ENCODE measurements at places on chromosomes 2 and 18.
A peak's percentile ranks its signal among the peaks of the same experiment; 100 is the strongest.

GRCh38 chr2:173741759-173742158 is 223.4 kb downstream of the SP3 start:
- no peak for DNase-seq

- DNase-seq, result peak; percentile 94
Measured at GRCh38 chr2:43221124-43221762, 5.2 kb downstream of the ZFP36L2 start.

- no peak for DNase-seq
Measured at GRCh38 chr2:43131051-43131889, 95.1 kb downstream of the ZFP36L2 start.

GRCh38 chr2:101830555-101830954 is 133.0 kb downstream of the MAP4K4 start:
- no peak for DNase-seq

DNA sequence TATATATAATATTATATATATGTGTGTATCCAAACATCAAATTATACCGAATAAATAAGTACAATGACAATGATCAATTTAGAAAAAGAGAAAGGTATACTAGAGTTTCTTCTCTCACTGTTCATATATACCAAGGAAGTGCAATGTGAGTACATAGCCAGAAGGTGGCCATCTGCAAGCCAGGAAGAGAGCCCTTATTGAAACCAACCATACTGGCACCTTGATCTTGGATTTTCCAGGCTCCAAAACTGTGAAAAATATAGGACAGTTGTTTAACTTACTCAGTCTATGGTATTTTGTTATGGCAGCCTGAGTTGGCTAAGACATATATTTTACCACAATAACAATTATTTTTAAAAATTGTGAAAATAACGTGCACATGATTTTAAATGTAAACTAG is 1490.2 kb upstream of the SLC39A10 start:
- DNase-seq, result no peak

GRCh38 chr2:63225964-63226686 is 175.5 kb downstream of the OTX1 start:
- no peak for DNase-seq

DNA sequence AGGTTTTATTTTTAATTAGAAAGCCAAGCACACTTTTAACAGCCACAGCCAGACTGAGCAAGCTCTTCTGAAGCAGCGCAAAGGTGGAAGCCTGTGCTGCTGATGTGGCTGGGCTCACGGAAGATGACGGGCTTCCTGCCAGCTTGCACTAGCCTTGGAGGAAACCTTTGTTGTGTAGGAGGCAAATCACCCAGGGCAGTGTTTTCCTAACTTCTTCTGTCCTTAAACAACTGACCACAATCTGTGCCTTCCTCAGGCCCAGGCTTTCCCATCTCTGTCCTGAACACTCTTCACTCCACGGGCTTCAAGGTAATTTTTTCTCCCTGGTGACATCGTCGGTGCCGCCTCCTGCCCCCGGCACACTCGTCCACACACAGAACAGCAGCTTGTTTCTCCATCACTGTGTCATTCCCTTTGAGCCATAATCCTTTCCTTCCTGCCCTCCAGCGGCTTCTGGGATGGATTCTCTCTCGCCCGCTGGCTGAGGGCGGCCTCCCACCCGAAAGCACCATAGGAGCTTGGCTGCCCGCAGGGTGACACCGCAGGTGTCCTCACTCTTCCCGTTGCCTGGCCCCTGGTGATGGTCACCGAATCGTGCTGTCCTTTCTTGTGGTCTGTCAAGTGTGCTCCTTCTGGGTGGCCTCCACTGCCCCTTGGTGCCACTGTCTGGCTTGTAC is 31.1 kb upstream of the INHBB start:
- DNase-seq, result no peak

DNA sequence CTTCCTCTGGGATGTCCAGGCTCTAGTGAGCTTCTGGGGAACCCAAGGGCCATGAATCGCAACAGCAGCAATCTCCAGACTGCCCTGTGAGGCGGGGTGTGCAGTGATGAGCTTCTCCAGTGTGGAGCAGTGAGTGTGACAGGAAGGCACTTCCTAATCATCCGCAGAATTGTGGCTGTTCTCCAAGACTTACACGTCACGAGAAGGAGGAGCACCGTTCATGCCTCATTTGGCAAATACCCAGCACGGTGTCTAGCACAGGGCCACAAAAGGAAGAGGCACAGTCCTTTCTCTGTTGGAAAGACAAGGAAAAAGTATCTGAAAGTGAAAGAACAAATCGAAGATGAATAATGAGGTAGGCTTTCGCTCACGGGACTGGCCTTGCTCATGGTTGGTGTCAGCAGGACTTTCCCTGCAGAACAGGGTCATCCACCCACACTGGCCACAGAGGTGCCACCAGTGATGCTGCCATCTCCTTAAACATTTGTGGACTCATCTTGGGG is 125.1 kb upstream of the HAAO start:
- peak; percentile 92 for DNase-seq

DNA sequence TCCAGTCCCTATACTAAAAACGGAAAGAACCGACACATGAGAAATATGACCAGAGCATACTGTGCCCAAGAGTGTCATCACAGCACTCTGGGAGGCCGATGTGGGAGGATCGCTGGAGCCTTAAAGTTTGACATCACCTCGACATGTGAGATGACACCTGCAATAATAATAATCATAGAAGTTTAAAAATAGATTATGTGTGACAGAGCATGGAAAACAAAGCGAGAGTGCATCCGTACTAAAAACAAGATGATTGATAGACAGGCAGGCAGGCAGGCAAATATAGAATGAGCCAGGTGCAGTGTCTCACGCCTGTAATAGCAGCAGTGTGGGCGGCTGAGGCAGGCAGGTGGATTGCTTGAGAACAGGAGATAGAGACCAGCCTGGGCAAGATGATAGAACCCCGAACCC is 114.8 kb upstream of the ANKRD30BL start:
- DNase-seq, result no peak

GRCh38 chr2:75065402-75066008 is 107.1 kb downstream of the POLE4 start:
- no peak for DNase-seq

DNA sequence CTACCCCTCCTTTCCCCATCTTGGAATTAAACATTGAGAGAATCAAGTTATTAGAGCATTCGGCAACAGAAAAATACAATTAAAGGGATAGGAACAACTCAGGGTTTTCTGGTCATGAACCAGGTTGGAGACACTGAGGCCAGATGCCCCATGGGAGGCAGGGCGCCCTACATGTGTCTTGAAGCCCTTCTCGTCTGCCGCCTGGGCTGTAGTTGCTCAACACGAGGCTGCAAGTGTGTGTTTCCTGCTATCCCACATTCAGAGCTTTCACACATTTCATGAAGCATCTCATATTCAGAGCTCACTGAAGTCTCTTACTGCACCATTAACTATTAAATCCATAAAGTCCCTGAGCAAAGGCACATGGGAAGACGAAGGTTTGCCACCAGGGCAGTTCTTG is 28.8 kb downstream of the TTC39C start:
- no peak for DNase-seq

- DNase-seq, result no peak
Measured at GRCh38 chr2:85395912-85396475, 14.2 kb downstream of the CAPG start.

- DNase-seq, result no peak
Measured at GRCh38 chr18:35770376-35771014, 189.0 kb downstream of the GALNT1 start.

DNA sequence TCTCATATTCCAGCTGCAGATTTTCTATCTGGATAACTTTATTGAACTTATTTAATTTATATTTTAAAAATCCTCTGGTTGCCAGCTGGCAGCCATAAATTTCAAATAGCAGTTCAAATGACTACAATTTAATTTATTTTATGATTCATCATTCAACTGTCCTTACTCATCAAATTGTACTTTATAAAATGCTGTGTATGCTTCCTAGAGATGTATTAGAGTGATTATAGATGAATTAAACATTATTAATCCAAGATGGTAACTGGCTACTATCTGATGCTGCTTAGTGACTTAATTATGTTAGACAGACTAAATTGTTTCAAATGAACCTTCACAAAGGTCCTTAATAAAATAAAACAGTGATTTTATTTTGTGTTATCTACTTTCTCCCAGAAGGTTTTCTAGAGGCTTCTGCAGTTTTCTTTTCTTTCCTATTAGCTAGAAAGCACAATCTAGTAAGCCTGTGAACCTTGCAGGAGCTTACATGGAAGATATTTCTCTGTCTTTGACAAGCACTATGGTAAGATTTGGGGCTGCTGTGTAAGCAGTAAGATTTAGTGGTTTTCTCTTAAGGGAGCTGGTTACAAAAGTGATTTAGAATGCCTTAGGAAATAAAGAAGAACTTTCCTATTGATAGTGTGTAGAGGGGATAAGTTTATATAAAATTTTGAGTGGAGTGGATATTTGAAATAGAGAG is 322.3 kb downstream of the FSIP2 start:
- DNase-seq, result no peak

Data from fibroblast of skin of left quadriceps (primary cell).